Breast epithelium (tissue), 4 donors: ENCODE measurements at places on chromosomes 11 and 22. TPM values are rescaled to one million over a fixed set of nuclear protein-coding genes. Genes with fewer than 3 reads are reported as not detected.

Gene CUL5
- total RNA-seq: 25.9 TPM

- H3K36me3 ChIP-seq: no peaks in the 10 kb centered on the region
- H3K4me3 ChIP-seq: no peak overlapping the region
- peaks cover 6% of the 10 kb centered on the region for H3K4me1 ChIP-seq
Measured at GRCh38 chr22:40535642-40536041, 100.9 kb downstream of the MRTFA start.

- H3K27me3 ChIP-seq: no peaks in the 10 kb centered on the region
- no peaks in the 10 kb centered on the region for H3K4me1 ChIP-seq
- no peak for DNase-seq
- no peak overlapping the region for H3K4me3 ChIP-seq
- H3K27ac ChIP-seq: no peak overlapping the region
Measured at GRCh38 chr11:123047947-123048293, 14.0 kb downstream of the HSPA8 start.

GRCh38 chr22:40611606-40612005 is 24.9 kb downstream of the MRTFA start:
- H3K27ac ChIP-seq: no peak overlapping the region
- H3K4me1 ChIP-seq: peaks cover 4% of the 10 kb centered on the region
- DNase-seq: no peak
- no peaks in the 10 kb centered on the region for H3K36me3 ChIP-seq
- H3K4me3 ChIP-seq: no peak overlapping the region

GRCh38 chr11:134818516-134818915 is 406.5 kb upstream of the B3GAT1 start:
- H3K36me3 ChIP-seq: no peaks in the 10 kb centered on the region
- DNase-seq: no peak
- no peaks in the 10 kb centered on the region for H3K4me1 ChIP-seq
- H3K27ac ChIP-seq: no peak overlapping the region
